ENCODE measurements at places on chromosomes 3 and 15.

- H3K36me3 ChIP-seq = no peaks in the 10 kb centered on the region
- no peaks in the 10 kb centered on the region for H3K27me3 ChIP-seq
- no peak for DNase-seq
- no peaks in the 10 kb centered on the region for H3K4me1 ChIP-seq
- no peak overlapping the region for H3K27ac ChIP-seq
- H3K4me3 ChIP-seq = no peak overlapping the region
These were observed 982.8 kb upstream of the ROBO1 start for GRCh38 chr3:80750637-80751036.

GRCh38 chr15:88454236-88454635 lies 13.0 kb downstream of the MRPL46 start:
- H3K36me3 ChIP-seq = peaks cover 10% of the 10 kb centered on the region
- peaks cover 5% of the 10 kb centered on the region for H3K4me1 ChIP-seq
- no peak for DNase-seq
- H3K4me3 ChIP-seq = no peak overlapping the region
- H3K27ac ChIP-seq = no peak overlapping the region

- no peaks in the 10 kb centered on the region for H3K27me3 ChIP-seq
- H3K27ac ChIP-seq = no peak overlapping the region
These were observed 401.7 kb downstream of the TBC1D5 start for GRCh38 chr3:17340693-17341092.

DNA sequence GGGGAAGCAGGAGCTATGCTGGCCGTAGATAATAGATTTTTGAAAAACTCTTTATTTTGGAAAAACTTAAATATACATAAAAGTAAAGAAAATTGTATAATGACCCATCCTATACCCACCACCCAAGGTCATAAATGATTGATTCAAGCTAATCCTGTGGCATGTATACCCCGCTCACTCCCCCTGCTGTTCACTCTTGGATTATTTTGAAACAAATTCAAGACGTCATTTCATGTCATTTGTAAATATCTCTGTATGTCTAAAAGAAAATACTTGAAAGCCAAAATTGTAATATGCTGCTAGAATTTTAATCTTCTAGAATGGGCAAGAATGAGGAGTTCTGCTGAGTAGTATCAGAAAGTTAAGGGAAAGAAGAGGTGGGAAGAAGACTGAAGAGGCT lies 241.7 kb downstream of the FEZF2 start:
- no peak for DNase-seq
- H3K36me3 ChIP-seq = no peaks in the 10 kb centered on the region
- H3K27ac ChIP-seq = no peak overlapping the region

DNA sequence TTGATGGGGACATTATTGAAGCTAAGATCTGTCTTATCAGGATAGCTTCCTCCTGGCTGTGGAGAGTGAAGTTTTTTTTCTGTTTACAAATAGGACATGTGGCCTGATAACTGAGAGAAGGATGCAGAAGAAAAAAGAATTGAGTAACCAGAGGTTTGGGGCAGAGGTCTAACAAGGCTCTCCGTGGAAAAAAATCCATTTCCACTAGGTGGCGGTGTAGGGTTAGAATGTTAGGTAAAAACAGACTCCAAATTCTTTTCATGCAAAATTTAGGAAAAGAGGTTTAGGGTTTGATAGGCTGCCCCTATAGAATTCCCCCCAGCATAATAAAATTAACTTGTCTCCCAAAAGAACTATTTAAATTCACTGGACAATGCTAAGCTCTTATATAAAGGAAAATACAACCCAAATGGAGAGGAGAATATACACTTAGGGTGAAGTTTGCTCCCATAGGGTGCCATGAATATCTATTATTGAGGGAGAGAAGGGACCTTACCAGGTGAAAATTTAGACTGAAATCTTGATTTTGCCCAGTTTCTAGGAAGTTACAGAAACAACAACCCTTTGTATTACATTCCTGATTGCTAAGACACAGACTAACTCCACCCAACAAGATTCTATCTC lies 1560.4 kb downstream of the OTOL1 start:
- peaks cover 3% of the 10 kb centered on the region for H3K4me1 ChIP-seq
- H3K27me3 ChIP-seq = no peaks in the 10 kb centered on the region
- H3K27ac ChIP-seq = no peak overlapping the region
- H3K36me3 ChIP-seq = no peaks in the 10 kb centered on the region
- peak; percentile 64 for DNase-seq

DNA sequence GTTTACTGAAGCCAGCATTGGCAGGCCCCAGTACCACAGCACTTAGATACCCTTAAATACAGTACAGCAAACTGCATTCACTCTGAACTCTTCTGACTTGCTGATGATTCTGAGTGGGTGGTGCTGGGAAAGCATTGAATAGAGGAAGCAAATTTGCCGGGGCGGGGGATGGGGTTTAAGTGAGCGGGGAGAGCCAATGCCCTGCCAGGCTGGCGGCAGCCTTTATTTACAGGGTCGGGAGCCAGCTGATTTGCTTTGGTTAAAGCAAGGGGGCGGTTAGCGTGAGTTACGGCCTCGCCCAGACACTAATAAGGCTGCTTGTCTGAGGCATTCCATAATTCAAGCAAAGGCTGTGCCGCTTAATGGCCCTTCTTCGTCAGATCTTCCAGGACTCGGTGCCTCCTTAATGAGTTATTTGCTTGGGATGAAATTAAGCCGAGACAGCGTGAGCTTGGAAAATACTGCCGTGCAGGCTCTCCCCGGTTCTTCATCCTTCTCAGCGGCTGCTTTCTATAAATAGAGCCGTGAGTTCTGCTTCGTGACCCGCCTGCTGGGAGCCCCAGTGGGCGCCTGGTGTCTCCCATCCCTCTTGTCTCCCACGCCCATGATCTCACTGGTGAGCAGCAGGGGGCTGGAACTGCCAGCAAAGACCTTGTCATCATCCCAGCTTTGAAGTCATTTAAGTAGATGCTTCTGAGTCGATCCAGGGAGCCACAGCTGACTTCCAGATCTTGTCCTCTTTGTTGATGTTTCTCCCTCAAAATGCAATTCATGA lies 25.8 kb downstream of the SPSB4 start:
- no peak for DNase-seq
- peaks cover 9% of the 10 kb centered on the region for H3K36me3 ChIP-seq
- no peaks in the 10 kb centered on the region for H3K27me3 ChIP-seq
- no peak overlapping the region for H3K4me3 ChIP-seq
- H3K4me1 ChIP-seq = no peaks in the 10 kb centered on the region

- H3K27ac ChIP-seq = no peak overlapping the region
- no peaks in the 10 kb centered on the region for H3K27me3 ChIP-seq
- H3K4me3 ChIP-seq = no peak overlapping the region
These were observed 100.1 kb upstream of the LPP start for GRCh38 chr3:188053710-188054380.

- no peaks in the 10 kb centered on the region for H3K27me3 ChIP-seq
- no peak overlapping the region for H3K27ac ChIP-seq
- H3K4me3 ChIP-seq = no peak overlapping the region
- no peaks in the 10 kb centered on the region for H3K4me1 ChIP-seq
These were observed 1.0 kb downstream of the PRKCD start for GRCh38 chr3:53161820-53162671.

GRCh38 chr3:129424185-129424841 lies 4.1 kb downstream of the EFCAB12 start:
- H3K4me1 ChIP-seq = 0 out of 2 replicates have a peak, but pooled peaks cover 3% of the 10 kb centered on the region
- no peak for DNase-seq
- no peaks in the 10 kb centered on the region for H3K27me3 ChIP-seq
- no peak overlapping the region for H3K4me3 ChIP-seq
- no peak overlapping the region for H3K27ac ChIP-seq

- no peak overlapping the region for H3K27ac ChIP-seq
- no peaks in the 10 kb centered on the region for H3K27me3 ChIP-seq
- peaks cover 17% of the 10 kb centered on the region for H3K36me3 ChIP-seq
These were observed 22.4 kb downstream of the NIPA1 start for GRCh38 chr15:22808761-22809280.

DNA sequence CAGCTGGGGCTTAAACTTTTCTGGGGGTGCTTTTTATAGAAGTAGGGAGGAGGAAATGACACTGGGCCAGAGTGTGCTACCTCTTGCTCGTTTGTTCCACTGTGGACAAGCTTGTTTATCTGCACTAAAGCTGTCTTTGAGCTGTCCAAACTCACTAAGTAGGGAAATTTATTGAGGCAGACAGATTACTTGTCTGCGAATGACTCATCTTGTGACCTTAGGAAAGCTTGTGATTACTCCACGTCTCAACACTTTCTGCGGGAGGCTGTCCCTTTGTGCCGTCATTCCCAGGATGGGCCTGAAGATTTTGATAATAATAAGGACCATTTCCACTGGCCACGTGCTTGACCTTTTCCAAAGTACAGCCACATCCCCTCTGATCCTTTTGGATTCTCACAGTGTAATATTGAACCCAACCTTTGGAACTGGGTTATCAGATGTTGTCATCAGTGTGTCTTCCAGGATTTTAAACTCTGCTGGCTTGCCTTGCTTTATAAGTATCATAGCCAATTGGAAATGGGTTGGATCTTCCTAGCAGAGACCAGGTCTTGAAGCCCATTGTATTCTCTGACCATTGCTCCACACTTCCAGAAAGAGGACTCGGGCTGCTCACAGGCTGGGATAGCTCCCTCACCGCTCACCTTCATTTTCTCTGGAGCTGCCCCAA lies 84.7 kb downstream of the AGBL1 start:
- no peak overlapping the region for H3K4me3 ChIP-seq
- no peaks in the 10 kb centered on the region for H3K4me1 ChIP-seq
- H3K36me3 ChIP-seq = no peaks in the 10 kb centered on the region
- no peak for DNase-seq
- H3K27me3 ChIP-seq = no peaks in the 10 kb centered on the region
- no peak overlapping the region for H3K27ac ChIP-seq

DNA sequence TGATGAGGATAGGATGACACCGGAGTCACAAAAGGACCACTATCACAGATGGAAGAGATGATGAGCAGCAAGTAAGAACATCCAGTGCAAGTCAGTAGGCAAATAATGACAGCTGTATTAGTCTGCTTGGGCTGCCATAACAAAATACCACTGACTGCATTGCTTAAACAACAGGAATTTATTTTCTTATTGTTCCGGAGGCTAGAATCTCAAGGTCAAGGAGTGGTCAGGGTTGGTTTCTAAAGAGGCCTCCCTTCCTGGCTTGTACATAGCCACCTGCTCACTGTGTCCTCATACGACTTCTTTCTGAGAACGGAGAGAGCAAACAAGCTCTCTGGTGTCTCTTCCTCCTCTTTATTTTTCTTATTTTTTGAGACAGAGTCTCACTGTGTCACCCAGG lies 380.7 kb downstream of the PLOD2 start:
- no peaks in the 10 kb centered on the region for H3K36me3 ChIP-seq
- no peaks in the 10 kb centered on the region for H3K4me1 ChIP-seq
- H3K4me3 ChIP-seq = no peak overlapping the region
- peaks cover 4% of the 10 kb centered on the region for H3K27me3 ChIP-seq
- H3K27ac ChIP-seq = no peak overlapping the region

- H3K27me3 ChIP-seq = peaks cover 2% of the 10 kb centered on the region
- DNase-seq = no peak
- H3K4me1 ChIP-seq = no peaks in the 10 kb centered on the region
- no peak overlapping the region for H3K4me3 ChIP-seq
- no peak overlapping the region for H3K27ac ChIP-seq
These were observed 3.5 kb downstream of the FAM174B start for GRCh38 chr15:92651877-92652575.

- peaks cover 86% of the 10 kb centered on the region for H3K36me3 ChIP-seq
- H3K4me3 ChIP-seq = no peak overlapping the region
- peak overlapping the region; percentile 37 for H3K27ac ChIP-seq
- DNase-seq = no peak
- H3K27me3 ChIP-seq = no peaks in the 10 kb centered on the region
These were observed 155.3 kb downstream of the TBL1XR1 start for GRCh38 chr3:177041730-177042551.

GRCh38 chr3:72418244-72418643 lies 430.0 kb downstream of the SHQ1 start:
- peaks cover 6% of the 10 kb centered on the region for H3K36me3 ChIP-seq
- H3K27ac ChIP-seq = no peak overlapping the region
- no peaks in the 10 kb centered on the region for H3K27me3 ChIP-seq
- no peak overlapping the region for H3K4me3 ChIP-seq

DNA sequence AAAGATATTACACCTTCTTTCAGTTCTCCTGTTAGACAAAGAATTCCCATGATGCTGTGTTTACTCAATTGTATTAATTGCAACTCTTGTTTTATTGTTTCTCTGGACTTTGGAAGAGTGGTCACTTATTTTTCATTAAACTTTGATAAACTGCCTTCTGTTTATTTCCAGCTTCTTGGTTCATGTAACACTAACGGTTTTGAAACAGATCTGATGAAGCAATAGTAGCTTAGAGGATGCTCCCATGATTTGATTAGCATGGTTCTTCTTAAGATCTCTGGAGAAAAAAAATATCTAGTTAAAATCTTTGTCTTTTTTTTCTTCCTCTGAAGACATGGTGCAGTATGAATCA lies 90.1 kb downstream of the FNDC3B start:
- no peaks in the 10 kb centered on the region for H3K4me1 ChIP-seq
- H3K4me3 ChIP-seq = no peak overlapping the region
- H3K36me3 ChIP-seq = no peaks in the 10 kb centered on the region
- DNase-seq = no peak

Data from DND-41 (cell line).